Naive B cell (primary cell): ENCODE measurements at places on chromosomes 2 and 18. TPM values are rescaled to one million over a fixed set of nuclear protein-coding genes. Genes with fewer than 3 reads are reported as not detected.

PRKCE gene
- 19.8 TPM for polyA plus RNA-seq

RUFY4 gene
- not detected for polyA plus RNA-seq

STAT4 gene
- polyA plus RNA-seq, result 1.4 TPM

CDH19 gene
- polyA plus RNA-seq, result not detected

C2orf66 gene
- not detected for polyA plus RNA-seq

USP37 gene
- 10.1 TPM for polyA plus RNA-seq

ZNF514 gene
- 7.5 TPM for polyA plus RNA-seq

RGPD8 gene
- polyA plus RNA-seq, result 6.1 TPM

VIL1 gene
- 0.16 TPM for polyA plus RNA-seq

C2orf49 gene
- 14.8 TPM for polyA plus RNA-seq

PCARE gene
- polyA plus RNA-seq, result not detected

ZNF804A gene
- polyA plus RNA-seq, result 0.36 TPM

DNA sequence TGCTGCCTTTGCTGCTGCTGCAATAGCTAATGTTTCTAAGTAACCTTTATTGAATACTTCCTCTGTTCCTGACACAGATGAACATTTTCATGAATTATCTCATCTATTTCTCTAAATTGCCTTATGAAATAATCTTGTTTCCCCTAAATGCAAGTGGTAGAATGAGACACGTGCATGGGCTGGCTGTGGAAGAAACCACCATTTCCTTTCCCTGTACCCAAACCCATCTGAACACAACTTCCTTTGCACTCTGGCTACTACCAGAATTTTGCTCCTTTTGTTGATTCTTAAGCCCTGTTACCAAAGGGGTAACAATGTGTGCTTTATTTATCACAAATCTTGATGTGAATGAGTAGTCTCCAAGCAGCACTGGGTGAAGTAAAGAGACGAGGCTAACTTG lies 29.2 kb downstream of the AKAIN1 start:
- no peak for DNase-seq

GRCh38 chr2:131132729-131133128 lies 27.6 kb downstream of the PLEKHB2 start:
- DNase-seq, result no peak

- no peak for DNase-seq
These were observed 259.0 kb upstream of the SALL3 start for GRCh38 chr18:78720456-78721237.

DNA sequence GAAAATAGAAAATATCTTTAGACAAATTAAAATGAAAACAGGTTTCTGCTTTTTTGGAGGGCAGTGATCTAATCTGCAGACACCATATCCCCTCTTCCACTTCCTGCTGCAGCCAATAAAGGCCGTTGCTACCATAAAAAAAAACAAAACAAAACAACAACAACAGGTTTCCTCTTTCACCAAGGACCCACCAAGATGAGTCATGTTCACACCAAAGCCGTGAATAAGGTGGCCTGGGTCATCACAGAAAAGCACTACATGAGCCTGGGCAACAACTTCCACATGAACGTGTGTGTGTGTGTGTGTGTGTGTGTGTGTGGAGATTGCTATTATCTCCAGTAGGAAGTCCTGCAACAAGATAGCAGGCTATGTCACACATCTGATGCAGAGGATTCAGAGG lies 24.8 kb upstream of the TFCP2L1 start:
- no peak for DNase-seq

DNA sequence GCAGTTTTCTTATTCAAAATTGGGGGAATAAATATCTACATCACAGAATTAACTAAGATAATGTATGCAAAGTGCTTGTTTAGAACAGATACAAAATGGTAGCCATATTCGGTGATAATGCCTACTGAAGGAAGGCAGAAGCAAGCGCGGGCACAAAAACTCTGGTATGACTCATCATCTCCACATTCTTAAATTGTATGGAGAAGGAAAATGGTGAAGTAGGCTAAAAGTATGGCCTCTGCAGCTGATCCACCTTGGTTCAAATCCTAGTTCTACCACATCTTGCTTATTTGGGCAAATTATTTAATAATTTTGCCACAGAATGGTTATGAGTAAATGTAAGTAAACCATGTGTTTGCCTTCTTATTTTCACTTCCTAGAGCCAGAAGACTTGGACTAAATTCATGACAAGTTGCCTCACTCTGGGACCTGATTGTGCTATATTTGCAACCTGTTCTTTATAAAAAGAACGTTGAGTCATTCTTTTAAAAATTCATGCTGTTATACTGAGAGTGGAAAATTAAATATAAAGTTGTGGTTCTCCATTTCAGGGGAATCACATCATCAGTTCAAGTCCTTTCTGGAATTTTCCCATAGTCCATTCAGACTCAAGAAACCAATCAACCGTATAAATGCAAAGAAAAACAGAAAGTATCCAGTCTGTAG lies 9.0 kb upstream of the CDK15 start:
- no peak for DNase-seq

DNA sequence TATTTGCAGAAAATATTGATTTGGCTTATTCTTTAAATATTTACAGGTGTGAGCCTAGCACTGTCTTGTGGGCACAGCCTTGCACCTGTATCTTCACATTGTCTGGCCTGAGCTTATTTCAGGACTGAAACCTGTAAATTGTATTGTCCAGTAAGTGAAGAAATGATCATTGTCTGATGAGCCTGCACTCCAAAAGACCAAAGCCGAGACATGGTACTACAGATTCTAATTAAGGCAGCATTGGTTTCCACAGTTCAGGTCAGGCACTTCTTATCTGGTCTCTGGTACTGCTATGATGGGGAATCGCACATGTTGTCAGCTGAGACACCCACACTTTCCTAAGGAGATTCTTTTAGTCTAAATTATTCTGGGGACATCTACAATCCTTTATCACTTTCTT lies 479.0 kb downstream of the TDRD15 start:
- DNase-seq, result no peak

DNA sequence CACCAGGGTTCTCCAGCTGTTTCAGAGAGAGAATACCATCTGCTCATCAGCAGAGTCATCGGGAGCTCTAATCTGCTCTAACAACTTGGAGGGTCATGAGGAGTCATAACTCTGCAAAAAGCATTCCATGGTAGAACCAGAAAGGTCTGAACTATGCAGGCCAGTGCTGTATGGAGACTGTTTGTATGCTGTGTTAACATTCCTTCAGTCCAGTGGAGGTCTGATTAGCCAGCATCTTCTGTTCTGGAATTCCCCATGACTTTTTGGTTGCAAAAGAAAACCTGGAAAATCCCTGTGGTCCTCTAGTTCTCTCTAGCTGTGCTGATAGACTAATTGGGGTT lies 9.4 kb upstream of the ITGB6 start:
- no peak for DNase-seq

GRCh38 chr2:127581516-127582490 lies 46.3 kb downstream of the MYO7B start:
- DNase-seq, result no peak

- DNase-seq, result peak; percentile 49
These were observed 1.2 kb downstream of the BCL11A start for GRCh38 chr2:60552078-60552850.

GRCh38 chr2:11348209-11348749 lies 3.8 kb upstream of the ROCK2 start:
- no peak for DNase-seq

- no peak for DNase-seq
These were observed 1149.3 kb upstream of the CDH2 start for GRCh38 chr18:29326214-29326613.

GRCh38 chr2:121670181-121670580 lies 20.9 kb upstream of the CLASP1 start:
- no peak for DNase-seq

- DNase-seq, result no peak
These were observed 133.3 kb downstream of the GFPT1 start for GRCh38 chr2:69253611-69254301.

DNA sequence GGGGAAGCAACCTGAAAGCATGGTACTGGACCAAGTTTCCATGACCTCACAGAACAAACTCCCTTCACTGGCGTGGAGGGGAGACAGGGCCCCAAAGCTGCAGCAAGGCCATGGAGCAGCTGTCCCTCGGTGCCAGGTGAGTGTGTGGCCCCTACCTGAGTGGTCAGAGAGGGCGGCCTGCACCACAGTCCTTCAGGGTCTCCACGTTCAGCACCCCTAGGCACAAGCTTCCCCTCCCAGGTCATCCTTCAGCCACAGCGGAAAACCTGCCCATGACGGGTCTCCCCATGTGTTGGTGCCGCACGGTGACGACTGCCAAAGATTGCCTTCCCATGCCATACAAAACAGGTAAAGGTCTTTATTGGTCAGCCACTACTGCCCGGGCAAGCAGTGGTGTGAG lies 201.6 kb downstream of the MGAT5 start:
- no peak for DNase-seq

GRCh38 chr18:38038242-38038641 lies 472.6 kb upstream of the CELF4 start:
- DNase-seq, result no peak

DNA sequence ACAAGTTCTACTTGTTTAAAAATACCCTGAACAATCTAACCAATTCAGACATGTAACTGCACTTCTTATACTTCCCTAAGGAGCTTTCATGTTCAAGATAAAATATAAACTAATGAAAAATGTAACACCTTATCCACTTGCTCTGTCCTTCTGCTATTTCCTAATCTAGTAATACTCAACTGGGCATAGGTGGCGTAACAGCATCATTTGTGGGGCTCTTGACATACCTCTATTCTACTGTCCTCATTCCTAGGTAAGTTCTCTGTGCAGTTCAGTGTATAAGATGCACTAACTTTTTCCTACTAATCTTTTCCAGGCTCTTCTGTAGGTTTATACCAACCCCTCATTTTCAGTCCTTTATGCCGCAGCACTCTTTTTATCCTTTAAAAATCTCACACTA lies 36.7 kb downstream of the PRKD3 start:
- peak; percentile 6 for DNase-seq

DNA sequence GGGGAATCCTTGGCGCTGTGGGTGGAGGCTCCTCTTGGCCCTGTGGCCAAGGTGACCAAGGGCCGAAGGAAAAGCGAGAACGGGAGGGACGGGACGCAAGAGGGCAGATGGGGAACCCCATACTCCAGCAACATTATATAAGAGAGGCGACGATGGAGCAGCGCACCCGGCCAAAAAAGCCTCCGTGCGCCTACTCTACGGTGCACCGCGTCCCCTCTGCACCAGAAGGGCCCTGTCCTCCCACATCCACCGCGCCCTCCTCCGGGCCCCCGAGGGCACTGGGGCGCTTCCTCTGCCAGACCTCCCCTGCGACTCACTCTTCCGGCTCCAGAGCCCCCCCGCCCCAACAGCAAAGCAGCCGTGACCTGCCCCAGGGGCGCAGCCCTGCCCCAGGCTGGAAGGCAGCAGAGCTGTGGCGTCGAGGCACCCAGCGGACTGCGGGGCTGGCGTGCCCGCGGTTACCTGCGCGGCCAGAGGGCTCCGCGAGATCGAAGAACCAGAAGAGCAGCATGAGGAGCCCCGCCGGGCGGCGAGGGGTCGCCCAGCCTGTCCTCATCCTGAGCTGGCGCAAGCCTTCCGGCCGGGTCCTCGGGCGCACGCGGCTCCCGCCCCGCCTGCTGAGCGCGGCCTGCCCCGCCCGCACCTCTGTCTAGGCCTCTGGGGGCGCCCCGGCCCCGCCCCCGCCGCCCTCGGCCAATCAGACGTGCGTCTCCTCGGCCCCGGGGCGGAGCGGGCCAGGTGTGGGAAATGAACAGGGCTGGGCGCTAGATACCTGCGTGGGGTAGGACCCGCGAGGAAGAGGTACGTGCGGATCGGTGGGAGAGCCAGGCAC lies 106.3 kb upstream of the CD302 start:
- DNase-seq, result peak; percentile 87

GRCh38 chr2:11822746-11823451 lies 76.5 kb downstream of the LPIN1 start:
- no peak for DNase-seq

DNA sequence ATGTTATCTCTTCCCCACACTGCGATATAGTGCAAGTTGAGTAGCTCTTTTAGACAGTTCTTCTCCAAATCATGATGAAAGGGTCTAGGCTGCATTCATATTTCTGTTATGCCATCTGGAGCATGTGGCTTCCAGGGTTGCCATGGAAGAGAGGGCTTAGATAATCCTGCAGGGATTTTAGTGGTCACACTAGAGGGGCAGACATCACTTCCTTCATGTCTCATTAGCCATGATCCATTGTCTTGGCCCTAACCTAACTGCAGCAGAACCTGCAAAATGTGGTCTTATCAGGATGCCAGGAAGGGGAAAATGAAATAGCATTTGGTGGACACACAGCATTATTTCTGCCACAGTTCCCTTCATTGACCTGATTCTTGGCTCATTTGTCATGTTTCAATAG lies 83.1 kb downstream of the ADAM23 start:
- no peak for DNase-seq

- DNase-seq, result no peak
These were observed 290.1 kb upstream of the SIX2 start for GRCh38 chr2:45299361-45299760.

GRCh38 chr18:60372596-60372995 lies at the start of gene MC4R:
MC4R (minus strand) TSS chr18:60372775; CDS start chr18:60372349, 426 bp downstream.
- DNase-seq, result no peak

DNA sequence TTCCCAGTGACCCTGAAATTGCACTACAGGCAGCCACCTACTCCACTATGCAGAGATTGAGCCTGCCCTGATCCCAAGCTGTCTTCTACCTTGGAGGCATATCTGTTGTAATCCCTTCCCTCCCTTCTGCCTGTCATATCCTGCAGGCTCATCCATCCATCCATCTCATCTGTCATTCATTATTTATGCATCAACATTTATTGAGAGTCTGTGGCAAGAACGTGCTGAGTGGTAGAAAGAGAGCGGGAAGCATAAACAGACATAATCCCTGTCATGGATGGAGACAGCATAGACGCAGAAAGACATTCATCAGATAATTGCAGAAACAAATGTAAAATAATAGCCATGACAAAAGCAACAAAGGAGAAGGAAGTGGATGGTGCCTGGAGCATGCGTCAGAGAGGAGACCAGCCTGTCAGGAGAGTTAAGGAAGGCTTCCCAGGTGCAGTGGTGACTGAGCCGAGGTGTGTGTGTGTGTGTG lies 110.7 kb upstream of the STPG4 start:
- no peak for DNase-seq

DNA sequence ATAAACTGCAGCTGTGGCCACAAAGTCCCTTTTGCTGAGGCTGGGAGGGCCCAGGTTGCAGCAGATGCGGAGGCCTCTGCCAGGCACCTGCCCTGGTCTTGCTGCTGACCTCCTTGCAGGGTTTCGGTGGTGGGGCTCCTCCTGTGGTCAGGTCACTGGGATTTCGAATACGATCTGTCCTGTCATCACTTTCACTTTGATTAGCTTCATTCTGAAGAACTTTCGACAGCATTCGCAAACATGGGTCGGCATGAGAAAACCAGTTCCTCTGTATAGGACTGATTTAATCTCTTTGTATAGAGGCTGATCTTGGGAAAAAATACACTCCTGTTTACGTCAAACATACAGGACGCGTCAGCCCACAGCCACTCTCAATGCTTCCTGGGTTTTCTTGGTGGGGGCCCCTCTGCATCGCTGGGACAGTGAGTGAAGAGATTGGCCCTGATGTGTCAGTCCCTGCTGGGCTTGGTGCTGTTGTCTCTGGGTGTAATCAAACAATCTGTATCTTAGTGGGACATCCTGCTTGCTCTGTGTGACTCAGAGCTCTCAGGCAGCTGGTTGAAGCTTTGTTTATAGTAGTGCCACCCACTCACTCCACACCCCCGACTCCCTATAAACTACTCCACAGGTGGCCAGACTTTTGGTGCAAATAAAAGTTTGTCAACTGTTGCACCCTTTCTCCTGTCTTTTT lies 209.4 kb upstream of the CXCR4 start:
- DNase-seq, result peak; percentile 17
